Neural progenitor cell (in vitro differentiated cells): ENCODE measurements at places on chromosomes 12 and 14.

- peak; percentile 74 for DNase-seq
These were observed 22.1 kb upstream of the LRRC9 start for GRCh38 chr14:59897757-59898383.

DNA sequence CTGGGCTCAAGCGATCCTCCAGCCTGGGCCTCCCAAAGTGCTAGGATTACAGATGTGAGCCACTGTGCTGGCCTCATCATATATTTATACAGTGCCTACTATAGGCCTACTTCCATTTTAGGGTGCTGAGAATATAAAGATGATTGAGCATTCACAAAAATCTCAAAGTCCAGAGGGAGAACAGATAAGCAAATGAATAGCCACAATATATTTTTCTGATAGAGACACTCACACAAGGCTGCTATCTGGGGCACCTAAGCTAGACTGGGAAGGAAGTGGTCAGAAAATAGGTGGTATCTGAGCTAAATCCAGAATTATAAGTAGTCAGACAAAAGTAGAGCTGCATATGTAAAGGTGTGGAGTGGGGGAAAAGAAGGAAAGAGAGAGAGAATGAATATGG, 21.6 kb downstream of the PKP2 start:
- DNase-seq: no peak

DNA sequence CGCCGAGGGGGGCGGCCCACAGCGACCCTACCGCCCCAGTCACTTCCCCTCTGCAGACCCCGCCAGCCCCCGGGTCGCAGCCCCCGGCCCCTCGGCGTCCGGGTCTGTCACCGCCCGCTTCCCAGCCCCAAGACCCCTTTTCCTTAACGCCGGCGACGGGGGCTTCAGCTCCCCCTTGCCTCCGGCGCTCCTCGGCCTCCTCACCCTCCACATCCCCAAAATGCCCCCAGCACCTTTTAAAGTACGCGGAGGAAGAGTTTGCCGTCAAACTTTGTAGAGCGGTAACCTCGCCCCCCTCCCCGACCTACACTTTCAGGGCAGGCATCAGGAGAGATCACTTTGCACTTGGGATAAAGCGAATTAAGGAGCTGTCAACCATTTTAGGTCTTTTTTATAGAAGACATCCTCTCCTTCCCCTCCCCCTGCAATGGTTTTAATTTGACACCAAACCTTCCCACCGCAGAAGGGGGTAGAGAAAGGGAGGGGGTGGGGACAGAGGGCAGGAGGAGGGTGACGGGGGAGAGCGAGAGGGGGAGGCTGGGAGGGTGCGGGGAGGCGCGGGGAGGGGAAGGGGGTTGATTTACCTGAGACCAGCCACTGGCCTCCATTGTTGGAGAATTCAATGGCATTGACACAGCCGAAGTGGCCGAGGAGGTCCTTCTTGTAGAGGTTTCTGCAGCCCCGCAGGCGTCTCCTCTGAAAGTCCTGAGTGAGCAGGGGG, 578 bp downstream of the DCAF5 start:
- DNase-seq: peak; percentile 70

- DNase-seq: no peak
These were observed 14.0 kb downstream of the SYNE3 start for GRCh38 chr14:95502381-95502950.

DNA sequence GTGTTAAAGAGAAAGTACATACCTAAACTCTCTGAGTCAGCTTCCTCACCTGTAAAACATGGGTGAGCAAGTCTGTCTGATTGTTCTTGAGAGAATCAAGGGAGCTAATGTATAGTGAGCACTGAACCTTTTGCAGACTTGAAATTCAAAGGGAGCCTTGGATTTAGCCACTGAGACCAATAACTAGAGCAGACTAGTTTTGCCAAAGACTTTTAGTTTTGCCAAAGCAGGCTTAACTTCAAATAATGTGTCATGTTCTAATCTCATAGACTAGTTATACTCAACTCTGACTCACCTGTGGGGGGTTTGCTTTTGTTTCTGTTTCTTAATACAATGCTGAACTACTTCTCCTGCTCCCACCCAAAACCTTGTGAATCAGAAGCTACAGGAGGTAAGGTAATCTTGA, 123.7 kb downstream of the SLC25A21 start:
- DNase-seq: no peak

DNA sequence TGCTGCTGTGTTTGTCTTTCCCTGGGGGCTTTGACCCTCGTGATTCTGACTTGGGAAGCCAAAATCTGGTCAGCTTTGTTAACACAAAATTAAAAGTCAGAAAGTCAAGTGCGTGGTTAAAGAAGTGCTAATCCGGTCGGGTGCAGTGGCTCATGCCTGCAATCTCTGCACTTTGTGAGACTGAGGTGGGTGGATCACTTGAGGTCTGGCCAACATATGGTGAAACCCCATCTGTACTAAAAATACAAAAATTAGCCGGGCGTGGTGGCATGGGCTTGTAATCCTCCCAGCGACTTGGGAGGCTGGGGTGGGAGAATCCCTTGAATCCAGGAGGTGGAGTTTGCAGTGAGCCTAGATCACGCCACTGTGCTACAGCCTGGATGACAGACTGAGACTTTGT, 844.6 kb downstream of the VRK1 start:
- no peak for DNase-seq

DNA sequence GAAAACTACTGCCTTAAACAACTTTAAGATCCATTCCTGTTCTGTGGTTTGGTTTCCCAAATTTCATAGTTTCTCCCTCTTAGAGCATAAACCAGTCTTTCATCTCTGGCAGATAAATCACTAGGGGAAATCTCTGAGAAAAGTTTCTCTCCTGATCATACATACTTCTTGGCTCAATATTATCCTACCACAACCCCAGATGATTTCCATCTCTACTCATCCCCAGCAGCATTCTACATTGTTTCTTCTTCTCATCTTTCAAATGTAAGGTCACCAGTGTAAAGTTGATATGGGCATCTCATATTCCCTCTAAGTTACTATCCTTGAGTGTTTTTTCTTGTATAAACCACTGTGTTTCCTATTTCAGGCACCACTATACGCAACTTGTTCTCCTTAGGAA, 45.9 kb upstream of the PLEKHG7 start:
- no peak for DNase-seq

- DNase-seq: no peak
These were observed 33.7 kb upstream of the GALNT9 start for GRCh38 chr12:132362996-132363660.

GRCh38 chr12:6827437-6827911, 733 bp upstream of the P3H3 start:
- DNase-seq: peak; percentile 91

GRCh38 chr12:26239122-26239851, 43.9 kb downstream of the SSPN start:
- no peak for DNase-seq

GRCh38 chr14:103546652-103547454, 15.6 kb downstream of the BAG5 start:
- peak; percentile 82 for DNase-seq

- DNase-seq: peak; percentile 77
These were observed 1.4 kb upstream of the SOX5 start for GRCh38 chr12:23950775-23951451.

GRCh38 chr14:58280954-58281787, 17.2 kb upstream of the ARID4A start:
- no peak for DNase-seq

DNA sequence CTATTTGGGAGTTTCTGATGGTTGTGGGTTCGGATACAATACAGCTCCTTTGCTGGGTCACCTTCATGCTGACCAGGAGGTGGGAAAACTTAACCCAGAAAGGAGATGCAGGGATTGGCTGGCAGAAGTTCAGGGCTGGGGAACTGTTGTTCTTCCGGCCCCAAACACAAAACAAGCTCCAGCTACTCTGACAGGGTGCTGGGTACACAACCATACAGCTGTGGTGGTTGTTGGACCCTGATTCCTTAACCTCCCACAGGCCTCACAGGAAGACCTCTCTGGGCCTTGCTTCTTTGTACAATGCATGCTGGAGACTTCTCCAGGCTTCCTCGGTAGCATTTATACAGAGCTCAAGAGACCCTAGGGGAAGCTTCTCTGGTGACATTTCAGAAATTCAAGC, 47.6 kb downstream of the CPM start:
- no peak for DNase-seq
